Stimulated activated effector memory CD8-positive, alpha-beta T cell treated with anti-CD3 and anti-CD28 coated beads, Interleukin-12 subunit alpha, Interleukin-12 subunit beta, amount 100 ng/mL, for 72 hours (primary cell): ENCODE measurements at places on chromosomes 12 and 14.

- no peak for DNase-seq
These were observed 1.3 kb upstream of the ARHGAP5 start for GRCh38 chr14:32075672-32076277.

- no peak for DNase-seq
These were observed 393.5 kb downstream of the CCDC91 start for GRCh38 chr12:28583701-28584261.

DNA sequence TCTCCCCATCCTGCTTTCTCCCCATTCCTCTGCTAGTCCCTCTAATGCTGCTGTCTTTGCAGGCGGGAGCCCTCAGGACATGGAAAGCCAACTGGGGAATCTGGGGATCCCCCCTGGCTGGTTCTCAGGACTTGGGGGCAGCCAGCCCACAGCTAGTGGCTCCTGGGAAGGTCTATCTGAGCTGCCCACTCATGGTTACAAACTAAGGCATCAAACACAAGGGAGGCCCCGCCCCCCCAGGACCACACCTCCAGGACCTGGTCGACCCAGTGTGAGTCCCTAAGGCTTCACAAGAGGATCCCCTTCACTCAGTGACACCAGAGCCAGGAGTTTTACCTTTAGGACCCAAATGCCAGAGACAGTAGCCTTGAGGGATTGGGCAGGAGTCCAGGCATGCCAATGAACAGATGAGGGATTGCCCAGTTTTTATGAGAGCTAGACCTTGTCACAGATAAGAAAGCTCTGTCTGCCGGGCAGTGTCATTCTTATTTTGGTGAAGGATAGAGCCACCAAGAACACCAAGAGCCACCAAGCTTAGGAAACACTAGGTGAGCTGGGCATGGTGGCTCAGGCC is 8.0 kb upstream of the CPNE6 start:
- no peak for DNase-seq

DNA sequence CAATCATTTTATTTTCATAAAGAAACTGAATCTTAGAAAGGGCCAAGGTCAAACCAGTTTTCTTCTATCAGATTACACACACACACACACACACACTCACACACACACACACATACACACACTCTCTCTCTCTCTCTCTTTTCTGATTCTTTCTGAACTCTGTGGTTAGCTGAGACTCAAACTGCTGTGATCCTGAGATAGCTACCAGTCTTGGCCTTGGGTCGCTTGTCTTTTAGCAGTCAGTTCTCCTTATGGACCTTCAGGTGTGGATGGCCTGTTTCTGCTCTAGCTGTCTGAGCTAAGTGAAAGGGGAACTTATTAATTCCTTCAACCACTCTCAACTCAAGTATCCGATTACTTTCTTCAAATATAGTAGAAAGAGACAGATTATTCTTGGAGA is 145.1 kb downstream of the GRIP1 start:
- DNase-seq: no peak

- DNase-seq: no peak
These were observed 101.3 kb downstream of the PTPRO start for GRCh38 chr12:15423629-15424028.

GRCh38 chr14:70340002-70340401 is 19.5 kb downstream of the COX16 start:
- DNase-seq: no peak

- no peak for DNase-seq
These were observed 9.3 kb upstream of the TMEM106C start for GRCh38 chr12:47954058-47954457.

DNA sequence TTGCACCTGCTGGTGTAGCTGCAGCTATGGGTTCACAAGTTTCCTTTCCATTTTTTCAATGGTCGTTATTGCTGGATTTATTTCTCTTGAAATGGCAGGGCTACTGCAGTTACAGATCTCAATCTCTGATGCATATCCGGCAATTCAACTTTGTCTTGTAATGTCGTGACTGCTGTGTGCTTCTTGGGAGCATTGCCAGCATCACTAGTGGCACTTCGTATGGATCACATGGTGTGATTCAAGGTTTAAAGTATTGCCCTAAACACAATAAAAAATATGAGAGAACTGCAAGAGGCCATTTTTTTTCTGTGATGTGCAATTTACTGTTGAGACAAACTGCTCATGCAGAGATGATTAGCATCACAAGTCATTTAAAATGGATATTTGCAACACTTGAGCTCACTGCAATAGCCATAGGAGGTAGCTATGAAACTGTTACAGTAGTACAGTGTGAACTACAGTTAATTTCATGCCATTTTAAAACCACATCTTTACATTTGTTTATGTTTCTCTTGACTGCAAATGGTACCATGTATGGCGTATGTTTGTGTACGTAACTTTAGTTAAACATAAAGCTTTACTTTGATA is 217.4 kb upstream of the PDE3A start:
- DNase-seq: no peak

- no peak for DNase-seq
These were observed 39.6 kb downstream of the CHST11 start for GRCh38 chr12:104496336-104496735.

- peak; percentile 17 for DNase-seq
These were observed 960.3 kb downstream of the VRK1 start for GRCh38 chr14:97757491-97757890.

DNA sequence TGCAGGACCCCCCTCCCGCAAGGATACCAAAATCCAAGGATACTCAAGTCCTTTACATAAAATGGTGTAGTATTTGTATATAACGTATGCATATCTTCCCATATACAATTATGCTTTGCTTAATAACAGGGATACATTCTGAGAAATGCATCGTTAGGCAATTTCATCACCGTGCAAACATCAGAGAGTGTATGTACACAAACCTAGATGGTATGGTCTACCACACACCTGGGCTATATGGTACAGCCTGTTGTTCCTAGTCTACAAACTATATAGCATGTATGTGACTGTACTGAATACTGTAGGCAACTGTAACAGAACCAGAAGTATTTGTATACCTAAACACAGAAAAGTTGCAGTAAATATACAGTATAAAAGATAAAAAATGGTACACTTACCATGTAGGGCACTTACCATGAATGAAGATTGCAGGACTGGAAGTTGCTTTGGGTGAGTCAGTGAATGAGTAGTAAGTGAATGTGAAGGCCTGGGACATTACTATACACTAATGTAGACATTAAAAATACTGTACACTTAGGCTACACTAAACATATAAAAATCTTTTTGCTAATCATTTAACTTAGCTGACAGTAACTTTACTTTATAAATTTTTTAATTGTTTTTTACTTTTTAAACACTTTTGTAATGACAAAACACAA is 141.1 kb downstream of the SLC41A2 start:
- no peak for DNase-seq

DNA sequence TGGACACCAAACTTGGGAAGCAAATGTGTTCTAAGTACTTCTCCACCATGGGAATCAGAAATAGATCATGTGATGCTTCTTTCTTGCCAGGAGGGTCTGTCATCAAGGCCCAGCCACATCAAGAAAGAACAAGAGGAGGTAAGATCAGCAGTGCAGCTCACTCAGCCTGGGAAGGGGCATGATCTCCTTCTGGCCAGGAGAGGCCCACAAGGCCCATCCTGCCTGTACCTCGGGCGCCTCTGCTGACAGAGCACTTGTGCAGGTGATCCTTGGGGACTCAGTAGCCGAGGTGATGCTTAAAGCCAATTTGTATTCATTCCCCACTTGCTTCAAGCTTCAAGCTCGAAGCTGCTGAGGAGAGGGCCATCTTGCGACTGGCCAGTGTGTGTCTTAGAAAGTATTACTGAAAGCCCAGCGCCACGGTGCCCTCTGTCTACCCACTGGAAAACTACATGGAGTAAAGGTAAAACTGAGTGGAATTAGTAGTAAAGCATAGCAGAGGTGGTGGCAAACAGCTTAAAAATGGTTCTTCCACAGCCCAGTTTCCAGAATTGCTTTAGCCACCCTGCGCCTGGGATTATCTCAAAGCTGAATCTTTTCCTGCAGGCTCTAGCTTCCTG is 26.2 kb downstream of the RTRAF start:
- DNase-seq: no peak

GRCh38 chr12:32211066-32211899 is 104.6 kb downstream of the BICD1 start:
- no peak for DNase-seq

GRCh38 chr12:28611449-28611848 is 421.2 kb downstream of the CCDC91 start:
- no peak for DNase-seq

DNA sequence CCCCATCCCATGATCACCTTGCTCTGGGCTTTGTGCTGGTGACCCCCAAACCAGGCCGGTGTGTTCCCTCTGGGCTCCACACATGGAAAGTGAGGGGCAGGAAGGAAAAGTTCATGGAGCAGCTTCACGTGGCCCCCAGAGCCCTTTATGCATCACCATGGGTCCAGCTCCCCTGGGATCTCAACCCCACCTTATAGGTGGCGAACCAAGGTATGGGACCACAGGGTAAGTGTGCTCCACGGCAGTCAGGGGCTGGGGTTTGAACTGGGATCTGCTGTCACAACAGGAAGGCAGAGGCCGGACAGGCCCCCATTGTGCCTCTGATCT is 7.4 kb upstream of the BEGAIN start:
- DNase-seq: no peak

DNA sequence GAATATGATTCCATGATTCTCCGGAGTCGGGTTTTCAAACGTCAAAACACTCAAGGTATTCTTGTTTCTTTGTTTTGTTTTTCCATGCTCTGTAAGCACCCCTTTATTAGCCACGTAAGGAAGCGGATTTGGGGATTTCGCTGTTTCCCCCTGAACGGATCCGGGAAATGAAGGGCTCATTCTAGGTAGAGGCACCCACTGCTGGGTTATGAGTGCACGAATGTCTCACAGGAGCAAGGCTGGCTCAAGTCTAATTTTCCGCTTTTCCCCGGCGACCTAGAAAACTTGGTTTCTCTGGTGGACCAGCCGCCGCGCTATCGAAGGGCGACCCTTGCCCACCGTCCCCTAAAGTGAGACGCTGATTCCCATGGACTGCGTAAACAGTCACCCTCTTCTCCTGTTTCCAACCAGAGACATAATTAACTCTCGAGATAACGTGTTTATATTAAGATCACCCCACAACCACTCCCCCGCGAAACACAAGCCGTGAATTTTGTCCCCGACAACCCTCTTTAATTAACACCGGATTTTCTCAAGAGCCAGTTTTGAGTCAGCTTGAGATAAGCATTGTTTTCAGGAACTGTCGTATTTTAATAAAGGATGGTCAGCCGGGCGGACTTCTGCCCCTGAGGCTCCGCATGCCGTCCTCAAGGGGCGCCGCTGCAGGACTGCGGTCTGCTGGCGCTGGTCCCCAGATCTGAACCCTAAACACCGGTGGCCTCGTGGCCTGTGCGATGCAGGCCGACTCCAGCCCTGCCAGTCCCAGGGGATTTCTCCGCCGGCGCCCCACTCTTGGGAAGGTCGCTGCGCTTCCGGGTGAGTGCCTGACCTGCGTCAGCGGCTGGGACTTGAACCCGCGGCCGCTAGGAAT is 515 bp upstream of the ABCC9 start:
- no peak for DNase-seq

DNA sequence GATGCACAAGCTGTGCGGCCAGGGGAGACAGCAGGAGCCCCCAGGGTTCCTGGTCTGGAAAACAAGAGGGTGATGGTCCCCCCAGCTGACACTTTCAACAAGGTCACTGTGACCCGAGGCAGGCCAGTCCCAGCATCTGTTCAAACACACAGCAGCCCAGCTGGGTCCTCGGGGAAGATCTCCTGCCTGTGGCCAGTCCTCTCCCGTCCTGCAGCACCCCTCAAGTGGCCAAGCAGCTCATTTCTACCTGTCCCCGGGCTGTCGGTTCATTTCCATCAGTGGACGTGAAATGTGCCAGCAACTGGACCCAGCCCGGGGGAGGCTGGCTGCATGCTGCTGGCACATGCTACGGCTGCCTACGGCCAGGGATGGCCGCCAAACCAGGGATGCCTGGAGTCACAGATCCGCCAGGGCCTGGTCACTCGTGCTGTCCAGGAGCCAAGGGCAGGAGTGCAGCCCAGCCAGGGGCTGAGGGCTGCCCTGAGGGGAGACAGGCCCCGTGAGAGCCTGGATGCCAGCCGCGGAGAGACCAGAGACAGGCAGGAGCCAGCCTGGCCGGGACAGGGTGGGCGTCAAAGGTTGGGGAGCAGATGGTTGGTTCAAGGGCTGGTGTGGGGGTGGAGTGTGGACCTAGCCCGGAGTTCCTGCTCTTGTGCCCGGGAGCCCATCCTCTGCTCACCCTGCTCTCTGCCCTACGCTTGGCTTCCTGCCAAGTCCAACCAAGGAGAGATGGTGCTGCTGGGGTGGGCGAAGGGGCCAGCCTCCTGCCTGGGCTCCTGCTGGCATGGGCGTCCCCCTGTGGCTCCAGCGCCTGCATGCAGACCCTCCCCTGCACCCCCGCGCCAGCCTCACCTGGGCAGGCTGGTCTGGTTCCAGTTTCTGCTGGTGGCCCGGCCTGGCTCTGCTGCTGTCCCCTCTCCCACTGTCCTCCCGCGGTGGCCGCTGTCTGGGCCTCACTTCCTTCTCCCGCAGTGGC is 143.8 kb downstream of the ADGRD1 start:
- no peak for DNase-seq

DNA sequence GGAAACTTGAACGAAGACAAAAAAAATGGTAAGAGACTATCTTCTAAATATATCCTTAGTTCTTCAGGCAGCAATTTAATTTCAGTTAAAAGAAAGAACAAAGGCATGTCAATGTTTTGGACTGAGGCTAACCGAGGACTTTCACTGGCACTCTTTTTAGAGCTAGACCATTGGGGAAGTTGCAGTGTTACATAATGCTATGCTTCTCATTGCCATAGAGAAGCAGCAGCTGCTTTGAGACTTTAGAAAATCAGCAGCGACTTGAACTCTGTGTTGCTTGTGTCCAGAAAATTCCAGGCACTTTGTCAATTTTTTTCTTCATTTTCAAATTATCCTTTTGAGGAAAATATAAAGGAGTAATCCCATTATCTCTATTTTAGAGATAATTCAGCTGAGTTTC is 964.2 kb downstream of the NRXN3 start:
- no peak for DNase-seq

DNA sequence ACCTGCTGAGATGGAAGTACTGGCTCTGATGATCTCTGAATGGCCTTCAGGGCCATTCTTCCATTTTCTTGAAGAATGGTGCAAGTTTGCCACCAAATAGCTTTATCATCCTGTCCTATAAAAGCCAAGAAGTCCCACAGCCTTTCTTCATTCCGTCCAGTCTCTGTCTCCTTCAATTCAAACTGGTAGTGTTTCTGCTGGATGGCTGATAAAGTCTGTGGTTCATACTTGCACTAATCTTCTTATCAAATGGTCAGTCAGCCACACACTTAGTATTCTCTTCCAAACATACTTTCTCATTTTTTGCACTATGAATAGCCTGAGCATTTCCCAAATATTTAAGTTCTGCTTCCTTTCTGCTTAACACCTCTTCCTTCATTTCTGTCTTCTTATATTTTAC is 39.4 kb upstream of the BEGAIN start:
- DNase-seq: no peak
